ENCODE measurements at places on chromosomes 3 and 15. TPM values are rescaled to one million over a fixed set of nuclear protein-coding genes. Genes with fewer than 3 reads are reported as not detected.
A peak's percentile ranks its signal among the peaks of the same experiment; 100 is the strongest.

- DNase-seq, result no peak
These were observed 5.6 kb downstream of the GSK3B start for GRCh38 chr3:120088622-120089021.

DNA sequence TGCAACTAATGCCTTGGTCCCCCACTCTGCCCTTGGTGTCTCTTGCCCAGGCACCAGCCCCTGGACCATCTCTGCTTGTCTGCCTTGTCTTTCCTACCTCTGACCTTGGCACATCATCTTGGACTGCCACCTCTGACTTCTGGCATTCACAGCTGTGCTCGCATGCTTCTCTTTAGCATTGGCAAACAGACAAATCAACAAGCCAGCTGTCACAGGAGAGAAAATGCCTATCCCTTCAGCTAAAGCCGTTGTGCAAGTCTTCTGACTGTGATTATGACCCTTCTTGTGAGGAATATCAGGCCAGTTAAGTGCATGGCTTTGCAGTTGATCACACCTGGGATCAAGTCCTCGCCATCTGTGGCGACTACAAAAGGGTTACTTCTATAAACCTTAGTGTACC is 84.6 kb downstream of the PRICKLE2 start:
- no peak for DNase-seq

DNA sequence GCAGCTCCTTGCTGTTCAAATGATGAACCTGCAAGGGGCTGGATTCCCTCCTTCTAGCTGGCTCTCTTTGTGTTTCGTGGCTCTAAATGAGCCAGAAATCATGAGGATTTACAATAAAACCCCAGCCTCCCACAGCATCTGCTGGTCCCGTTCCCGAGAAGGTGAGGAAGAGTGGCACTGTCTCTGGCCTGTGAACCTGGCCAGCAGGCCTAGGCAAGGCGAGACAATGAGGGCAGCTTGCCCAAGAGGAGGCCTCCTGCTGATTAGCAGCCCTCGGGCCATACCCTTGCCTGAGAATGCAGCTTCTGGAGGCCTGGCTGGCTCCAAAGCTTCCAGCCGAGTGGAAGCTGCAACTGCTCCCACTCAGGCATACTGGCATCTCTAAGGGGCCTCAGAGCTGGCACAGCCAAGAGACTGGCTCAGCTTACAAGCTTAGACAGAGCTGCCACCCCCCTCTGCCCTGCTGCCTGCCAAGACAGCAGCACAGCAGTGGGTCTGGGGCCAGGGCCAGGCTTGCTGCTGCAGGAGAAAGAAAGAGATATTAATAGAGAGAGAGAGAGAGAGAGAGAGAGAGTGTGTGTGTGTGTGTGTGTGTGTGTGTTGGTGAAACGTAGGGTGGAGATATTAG is 76.5 kb downstream of the HMG20A start:
- peak; percentile 43 for DNase-seq

DNA sequence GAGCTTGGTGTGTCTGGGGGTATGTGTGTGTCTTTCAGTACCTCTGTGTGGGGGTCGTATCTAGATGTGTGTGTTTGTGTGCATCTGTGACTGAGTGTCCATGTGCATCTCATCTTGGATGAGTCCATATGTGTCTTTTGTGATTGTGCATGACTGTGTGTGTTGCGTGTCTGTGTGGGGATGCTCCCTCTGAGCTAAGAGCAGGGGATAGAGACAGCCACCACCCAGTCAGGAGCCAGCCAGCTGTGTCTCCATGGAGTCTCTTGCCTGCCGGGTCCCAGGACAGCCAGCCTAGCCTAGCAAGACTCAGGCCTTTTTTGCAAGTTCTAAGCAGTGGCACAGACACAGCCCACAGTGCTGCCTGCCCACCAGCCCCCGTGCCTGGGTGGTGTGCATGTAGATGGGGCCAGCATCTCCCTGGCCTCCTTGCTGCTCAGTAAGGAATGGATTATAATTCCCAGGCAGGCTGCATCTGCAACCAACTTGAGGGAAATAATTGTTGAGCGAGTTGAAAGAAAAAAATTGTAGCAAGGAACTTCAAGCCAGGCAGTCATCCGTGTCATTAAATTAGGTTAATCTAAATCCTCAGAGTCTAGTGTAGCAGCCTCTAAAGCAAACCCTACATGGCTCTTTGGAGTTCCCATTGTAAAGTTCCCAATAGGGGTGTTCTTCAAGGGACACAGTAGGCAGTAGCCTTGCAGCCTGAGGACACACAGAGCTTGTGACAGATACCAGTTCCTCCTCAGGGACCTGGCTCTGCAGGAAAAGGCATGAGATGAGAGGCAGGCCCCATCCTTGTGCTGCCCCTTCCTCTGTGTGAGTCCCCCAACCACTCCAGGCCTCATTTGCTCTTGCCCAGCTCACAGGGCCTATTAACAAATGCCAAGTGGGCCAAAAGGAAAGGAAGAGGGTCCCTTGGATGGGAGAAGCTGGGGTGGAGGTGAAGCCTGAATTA is 35.9 kb upstream of the MRPS22 start:
- no peak for DNase-seq

- DNase-seq, result no peak
These were observed 11.8 kb upstream of the HES1 start for GRCh38 chr3:194124193-194124592.

DNA sequence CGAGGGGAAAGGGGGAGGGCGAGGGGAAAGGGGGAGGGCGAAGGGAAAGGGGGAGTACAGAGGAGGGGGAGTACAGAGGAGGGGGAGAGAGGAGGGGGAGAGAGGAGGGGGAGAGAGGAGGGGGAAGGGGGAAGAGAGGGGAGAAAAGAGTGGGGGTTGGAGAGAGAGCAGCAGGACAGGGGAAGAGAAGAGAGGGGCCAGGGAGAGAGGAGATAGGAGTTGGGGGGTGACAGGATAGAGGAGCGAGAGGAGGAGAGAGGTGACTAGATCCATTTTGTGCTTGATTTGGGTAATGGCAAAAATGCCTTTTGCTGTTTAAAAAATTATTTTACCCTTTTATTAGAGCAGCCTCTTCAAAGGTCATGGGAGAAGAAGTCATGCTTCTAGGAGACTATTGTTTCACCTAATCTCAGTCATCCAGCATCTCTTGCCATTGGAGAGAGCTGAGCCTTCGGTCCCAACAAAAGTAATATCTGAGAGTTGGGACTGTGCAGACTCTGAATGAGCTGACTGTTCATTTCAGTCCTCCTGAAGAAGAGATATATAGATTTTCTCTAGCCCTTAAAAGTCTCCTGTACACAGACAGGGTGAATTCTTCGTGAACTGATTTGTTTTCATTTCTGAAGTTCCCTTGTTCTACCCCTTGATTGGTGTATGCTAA is 15.1 kb upstream of the TOP2B start:
- DNase-seq, result no peak

DNA sequence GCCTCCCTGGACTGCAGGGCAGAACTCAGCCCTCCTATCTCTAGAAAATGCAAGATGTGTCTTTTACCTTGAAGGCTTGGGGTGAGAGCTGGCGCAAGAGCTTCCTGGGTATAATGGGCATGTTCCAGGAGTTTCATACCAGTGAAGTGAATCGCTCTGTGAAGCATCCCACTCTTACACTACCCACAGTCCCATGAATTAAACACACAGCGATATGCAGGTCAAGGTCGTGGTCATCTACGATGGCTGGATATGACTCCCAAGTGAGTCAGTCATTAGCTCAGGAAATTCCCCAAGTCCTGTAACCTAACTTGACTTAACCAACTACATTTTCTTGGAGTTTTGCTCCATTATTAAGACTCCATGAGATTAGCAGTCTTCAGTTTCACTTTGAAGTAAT is 439.7 kb downstream of the NTRK3 start:
- DNase-seq, result no peak

Gene ADCY5
- total RNA-seq, result 21.1 TPM

DNA sequence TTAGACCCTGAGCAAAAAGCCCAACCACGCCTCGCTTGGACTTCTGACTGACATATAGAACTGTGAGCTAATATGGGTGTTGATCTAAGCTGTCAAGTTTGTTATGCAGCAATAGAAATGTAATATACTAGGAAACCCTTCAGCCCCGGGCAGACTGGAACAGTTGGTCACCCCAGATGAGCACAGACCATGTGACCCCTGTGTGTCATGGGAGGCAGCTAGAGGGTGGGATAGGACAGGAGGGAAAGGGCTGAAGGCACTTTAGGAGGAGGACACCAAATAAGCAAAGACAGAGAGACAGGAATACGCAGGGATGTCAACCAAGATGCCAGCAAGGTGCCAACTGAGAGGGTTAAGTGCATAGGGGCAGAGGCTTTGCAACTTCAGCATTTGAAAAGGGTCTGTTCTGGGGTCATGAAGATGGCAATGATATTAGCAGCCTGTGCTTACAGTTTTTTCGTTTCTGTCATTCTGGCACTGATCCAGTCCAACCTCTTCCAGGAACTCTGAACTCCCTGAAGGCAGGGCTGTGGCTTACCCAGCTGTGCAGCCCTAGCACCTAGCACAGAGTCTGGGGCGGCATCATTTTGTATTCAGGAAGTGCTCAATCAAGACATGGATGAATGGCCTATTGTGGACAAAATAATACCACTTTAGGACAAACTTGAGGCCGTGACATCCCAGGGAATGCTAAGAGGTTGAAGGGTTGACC is 51.4 kb downstream of the HES1 start:
- no peak for DNase-seq

DNA sequence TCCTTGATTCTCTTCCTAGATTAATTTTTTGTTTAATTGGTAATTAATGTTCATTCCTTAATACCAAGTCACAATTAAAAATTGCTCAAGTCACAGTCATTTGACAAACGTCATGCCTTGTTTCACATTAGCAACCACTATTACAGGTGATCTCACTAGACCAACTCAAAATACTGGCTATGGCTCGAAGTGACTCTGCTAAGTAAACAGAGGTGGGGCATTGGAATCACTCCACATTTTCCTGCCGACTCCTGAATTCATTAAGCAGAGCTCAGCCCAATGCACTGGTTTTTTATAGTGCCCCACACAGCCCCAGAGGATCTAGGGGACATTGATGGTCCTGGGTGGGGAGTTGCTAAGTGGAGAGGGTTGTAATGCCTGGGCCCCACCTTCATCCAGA is 201.2 kb upstream of the NSMCE3 start:
- DNase-seq, result no peak

DNA sequence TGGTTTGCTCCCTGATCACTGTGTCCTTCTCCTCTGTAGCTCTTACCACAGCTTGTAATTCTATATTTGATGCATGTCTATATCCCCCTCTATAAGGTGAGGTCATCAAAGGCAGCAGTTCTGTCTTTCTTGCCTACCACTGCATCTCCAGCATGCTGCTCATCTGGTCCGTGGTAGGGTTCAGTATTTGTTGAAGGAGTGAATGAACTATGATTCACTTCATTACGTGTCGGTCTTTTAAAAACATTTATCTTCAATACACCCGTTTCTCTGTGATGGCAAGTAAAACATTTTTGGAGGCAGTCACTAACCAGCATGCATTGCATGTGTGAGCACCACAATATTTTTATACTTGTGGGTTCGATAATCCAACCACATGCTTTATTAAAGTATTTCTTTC is 27.6 kb downstream of the CHST14 start:
- no peak for DNase-seq

Gene ARL8B
- total RNA-seq, result 80.2 TPM

DNA sequence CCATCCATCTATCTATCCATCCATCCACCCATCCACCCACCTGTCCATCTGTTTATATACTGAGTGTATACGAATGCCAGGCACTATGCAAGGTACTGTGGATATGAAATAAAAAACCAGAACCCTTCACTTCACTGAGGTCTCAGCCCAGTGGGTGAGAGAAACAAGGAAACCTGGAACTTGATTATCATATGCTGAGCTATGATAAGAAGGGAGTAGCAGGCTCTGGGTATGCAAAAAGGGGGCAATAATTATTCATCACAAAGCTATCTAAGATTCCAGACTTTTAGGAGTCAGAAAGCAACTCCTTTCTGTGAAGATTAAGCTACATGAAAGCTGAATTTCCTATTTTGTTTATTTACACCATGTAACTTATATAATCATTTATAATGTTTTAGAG is 327.7 kb upstream of the IL12A start:
- no peak for DNase-seq

- DNase-seq, result peak; percentile 36
These were observed 11.8 kb downstream of the PLXNA1 start for GRCh38 chr3:126994661-126995245.

GRCh38 chr3:123587401-123587800 is 2.5 kb upstream of the HACD2 start:
- no peak for DNase-seq

GRCh38 chr3:79922633-79923032 is 154.8 kb upstream of the ROBO1 start:
- no peak for DNase-seq

- DNase-seq, result no peak
These were observed 515.9 kb downstream of the NLGN1 start for GRCh38 chr3:173913397-173913796.

Gene WDR93
- total RNA-seq, result not detected

Gene WDR72
- total RNA-seq, result 2.8 TPM

Gene POPDC2
- total RNA-seq, result 35.3 TPM

DNA sequence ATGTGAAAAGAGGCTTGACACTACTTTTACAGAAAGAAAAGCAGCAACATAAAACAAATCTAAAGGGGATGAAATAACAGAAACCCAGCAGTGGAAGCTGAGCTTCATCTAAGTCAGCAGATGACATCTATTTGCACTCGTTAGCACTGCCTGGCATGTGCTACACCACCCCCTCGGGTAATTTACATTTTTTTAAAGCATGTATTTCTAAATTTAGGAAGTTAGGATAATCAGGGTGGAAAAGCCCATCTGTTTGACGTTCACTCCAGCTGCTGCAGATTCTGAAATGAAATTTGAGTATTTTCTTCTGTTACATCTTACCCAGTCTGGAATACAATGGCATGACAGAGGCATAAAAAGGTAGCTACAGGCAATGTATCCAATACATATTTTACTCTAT is 20.7 kb downstream of the IGSF11 start:
- DNase-seq, result no peak

GRCh38 chr15:93302080-93302765 is 213.2 kb upstream of the RGMA start:
- DNase-seq, result no peak

Gene C2CD4A
- total RNA-seq, result not detected

Gene TMEM158
- 2.6 TPM for total RNA-seq

Gene STRA6
- total RNA-seq, result not detected

DNA sequence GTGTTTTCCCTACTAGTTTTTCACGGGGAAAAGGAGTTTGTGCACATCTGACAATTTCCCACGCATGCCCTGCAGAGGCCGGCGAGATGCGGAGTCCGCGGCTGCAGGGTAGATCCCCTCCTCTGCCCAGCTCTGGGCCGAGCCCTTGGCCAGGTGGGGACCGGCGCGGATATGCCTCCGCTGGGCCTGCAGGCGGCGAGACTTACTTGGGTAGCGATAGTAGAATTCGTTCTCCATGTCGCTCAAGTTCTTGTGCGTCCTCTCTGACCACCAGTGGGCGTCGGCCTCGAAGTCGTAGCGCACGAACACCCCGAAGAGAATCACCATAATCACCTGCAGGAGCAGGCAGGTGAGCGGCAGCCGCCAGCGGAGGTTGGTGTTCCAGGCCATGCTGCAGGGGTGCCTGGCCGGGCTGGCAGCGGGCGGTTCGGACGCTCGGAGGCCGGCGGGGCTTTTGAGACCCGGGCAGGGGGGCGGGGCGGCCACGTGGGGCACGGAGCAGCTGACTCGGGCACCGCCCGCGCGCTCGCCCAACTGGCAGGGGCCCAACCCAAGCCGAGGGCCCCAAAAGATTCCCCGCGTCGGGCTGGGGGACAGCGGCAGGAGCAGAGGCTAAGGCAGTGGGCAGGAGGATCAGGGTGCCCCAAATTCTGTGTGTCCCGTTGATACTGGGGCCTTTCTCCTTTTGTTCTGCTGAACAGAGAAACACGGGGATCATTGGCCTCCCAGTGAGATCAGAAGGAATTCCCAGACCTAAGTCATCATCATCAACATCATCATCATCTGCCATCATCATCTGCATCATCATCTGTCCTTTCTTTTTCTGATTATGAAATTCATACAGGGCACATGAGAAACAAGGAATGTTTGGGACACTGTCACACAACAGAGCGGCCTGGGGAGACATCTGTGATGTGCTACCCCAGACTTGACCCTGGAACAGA is at the start of gene RHCG:
Gene RHCG (minus strand): TSS at position 429 of the 944 bp plus-strand sequence. CDS start 39 bp downstream, at position 390.
- DNase-seq, result no peak
